NCI-H510A (cell line): ENCODE measurements at places on chromosomes 12 and 14.

GRCh38 chr14:100914597-100915021 lies 11.1 kb upstream of the RTL1 start:
- DNase-seq: no peak

DNA sequence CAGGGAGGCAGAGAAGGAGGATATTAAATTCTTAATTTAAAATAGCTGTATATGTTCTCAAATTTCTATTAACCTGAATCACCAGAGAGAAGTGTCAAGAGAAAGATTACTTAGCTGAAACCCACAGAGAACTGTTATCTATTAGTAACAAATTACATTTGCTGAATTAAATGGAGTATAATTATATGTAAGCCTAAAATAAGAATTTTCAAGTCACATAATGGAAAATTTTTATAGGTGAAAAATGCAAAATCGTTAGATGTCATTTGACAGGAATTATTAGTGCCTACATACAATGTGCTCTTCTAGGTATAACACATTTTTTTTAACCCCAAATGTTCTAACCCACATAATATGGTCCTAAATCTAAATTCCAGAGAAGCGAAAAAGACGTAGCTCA lies 4.1 kb upstream of the ATP2B1 start:
- no peak for DNase-seq

GRCh38 chr12:62009445-62009844 lies 250.8 kb upstream of the USP15 start:
- no peak for DNase-seq

DNA sequence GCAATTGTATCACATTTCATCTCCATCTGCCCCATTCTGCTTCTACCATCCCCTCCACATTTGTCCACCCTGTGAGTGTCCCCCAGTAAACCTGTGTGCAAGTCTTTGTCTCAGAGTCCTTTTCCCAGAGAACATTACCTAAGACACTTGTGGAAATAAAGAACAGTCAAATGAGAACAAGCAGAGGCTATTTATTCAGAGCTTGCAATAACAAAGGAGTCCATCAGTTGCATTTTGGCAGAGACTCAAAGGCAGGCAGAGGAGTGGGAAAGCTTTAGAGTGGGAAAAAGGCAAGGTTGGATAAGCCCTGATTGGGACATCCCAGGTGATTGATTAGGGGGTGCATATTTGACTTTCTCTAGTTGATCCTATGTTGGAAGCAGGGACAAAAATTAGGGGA lies 18.2 kb upstream of the PPFIBP1 start:
- DNase-seq: no peak

DNA sequence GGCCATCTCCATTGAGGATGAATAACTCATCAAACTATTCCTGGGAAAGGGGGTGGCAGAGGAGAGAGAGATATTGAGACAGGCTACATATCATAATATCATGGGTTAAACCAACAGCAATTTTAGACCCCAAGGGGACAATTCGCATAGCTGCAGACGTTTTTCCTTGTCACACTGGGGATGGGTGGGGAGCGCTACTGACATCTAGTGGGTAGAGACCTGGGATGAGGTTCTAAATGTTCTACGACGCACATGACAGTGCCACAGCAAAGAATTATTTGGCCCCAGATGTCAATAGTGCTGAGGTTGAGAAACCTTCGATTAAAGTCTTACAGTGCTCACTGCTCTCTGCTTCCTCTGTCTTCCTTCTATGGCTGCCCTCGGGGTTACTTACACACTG lies 425.6 kb downstream of the NRXN3 start:
- peak; percentile 8 for DNase-seq

GRCh38 chr12:72075401-72075800 lies 136.8 kb downstream of the TPH2 start:
- DNase-seq: no peak

GRCh38 chr12:76260390-76260748 lies 87.8 kb downstream of the BBS10 start:
- no peak for DNase-seq

- no peak for DNase-seq
These were observed 157.4 kb downstream of the PTCSC3 start for GRCh38 chr14:36019126-36019525.

DNA sequence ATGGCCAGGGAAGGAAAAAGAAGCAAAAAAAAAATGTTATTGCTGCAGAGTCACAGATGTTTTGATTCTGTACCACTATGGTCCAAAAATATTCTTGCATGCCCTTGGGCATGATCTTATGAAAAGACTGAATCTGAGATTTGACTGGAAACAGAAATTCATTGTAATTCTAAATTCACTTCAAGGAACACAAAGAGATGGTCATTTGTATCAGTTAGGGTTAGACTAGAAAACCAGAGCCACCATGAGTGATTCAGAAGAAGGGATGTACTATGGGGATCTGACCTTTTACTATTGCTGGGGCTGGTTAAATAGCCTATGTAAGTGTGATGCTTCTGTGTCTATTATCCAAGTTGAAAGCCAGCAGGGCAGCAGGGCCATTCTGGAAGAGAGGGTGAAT lies 5.2 kb downstream of the TMTC1 start:
- DNase-seq: no peak

GRCh38 chr12:116143909-116144308 lies 133.6 kb downstream of the MED13L start:
- no peak for DNase-seq

DNA sequence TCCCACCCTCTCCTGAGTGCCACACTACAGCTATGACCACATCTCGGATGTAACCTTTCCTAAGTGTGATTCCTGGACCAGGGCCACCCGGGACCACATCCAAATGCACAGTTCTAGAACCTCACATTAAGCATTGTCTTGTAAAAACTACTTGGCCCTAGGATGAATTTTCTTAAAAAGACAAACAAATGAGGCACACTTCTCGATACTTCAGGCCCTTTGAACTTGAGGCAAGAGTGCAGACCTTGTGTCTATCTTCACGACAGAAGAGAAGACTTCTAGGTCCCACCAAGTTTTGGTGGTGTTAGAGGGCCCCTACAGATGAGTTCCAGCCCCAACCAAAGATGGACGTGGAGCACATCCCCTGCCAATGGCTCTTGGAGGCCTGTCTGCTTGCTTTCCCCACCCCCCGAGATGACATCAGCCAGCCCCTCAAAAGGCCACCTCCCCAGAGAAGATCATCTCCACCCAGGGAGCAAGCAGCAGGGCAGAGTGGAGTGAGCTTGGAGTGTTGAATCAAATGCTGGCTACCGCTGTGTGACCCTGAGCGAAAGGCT lies 9.3 kb downstream of the ISCU start:
- DNase-seq: no peak

DNA sequence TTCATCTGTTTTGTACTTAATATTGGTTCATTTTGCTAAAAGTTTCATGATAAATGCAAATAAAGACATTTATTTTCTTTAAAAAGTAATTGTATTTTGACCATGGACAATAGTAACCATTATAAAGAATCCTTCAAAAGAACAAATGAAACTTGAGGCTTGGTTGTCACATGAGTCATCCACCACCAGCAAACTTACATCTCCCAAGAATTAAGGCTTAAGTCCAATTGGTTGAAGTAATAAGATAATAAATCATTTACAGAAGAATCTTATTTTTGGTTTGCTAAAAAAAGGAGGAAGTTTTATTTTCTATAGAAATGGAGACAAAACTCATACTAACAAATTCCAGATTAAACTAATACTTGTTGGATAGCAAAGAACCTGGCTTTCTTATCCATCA lies 84.8 kb upstream of the KITLG start:
- DNase-seq: no peak
